ENCODE measurements at places on chromosomes 11 and 22.

GRCh38 chr22:27748751-27749191 lies 52.8 kb downstream of the MN1 start:
- no peaks in the 10 kb centered on the region for H3K36me3 ChIP-seq
- no peak overlapping the region for H3K27ac ChIP-seq
- H3K4me3 ChIP-seq = no peak overlapping the region
- no peaks in the 10 kb centered on the region for H3K4me1 ChIP-seq

GRCh38 chr11:62560566-62561103 lies 13.1 kb downstream of the EEF1G start:
- H3K4me3 ChIP-seq = no peak overlapping the region
- H3K27me3 ChIP-seq = no peaks in the 10 kb centered on the region
- DNase-seq = peak; percentile 89
- H3K4me1 ChIP-seq = peaks cover 55% of the 10 kb centered on the region

DNA sequence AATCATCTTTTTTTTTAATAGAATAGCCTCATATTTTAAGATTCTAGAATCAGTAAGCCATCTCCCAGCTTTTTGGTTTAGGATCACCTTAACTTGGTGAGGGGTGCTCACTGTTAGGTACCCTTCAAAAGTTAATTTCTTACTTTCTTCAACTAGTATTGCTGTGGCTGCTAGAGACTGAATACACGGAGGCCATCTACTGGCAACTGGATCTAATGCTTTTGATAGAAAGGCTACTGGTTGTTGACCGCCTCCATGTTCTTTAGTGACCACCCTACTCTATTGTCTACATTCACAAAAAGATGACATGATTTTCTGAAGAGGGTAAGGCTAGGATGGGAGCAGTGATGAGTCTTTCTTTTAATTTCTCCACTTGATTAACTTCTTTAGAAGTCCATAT lies 16.7 kb upstream of the ALDH3B2 start:
- DNase-seq = no peak
- H3K27me3 ChIP-seq = no peaks in the 10 kb centered on the region
- H3K4me1 ChIP-seq = no peaks in the 10 kb centered on the region

DNA sequence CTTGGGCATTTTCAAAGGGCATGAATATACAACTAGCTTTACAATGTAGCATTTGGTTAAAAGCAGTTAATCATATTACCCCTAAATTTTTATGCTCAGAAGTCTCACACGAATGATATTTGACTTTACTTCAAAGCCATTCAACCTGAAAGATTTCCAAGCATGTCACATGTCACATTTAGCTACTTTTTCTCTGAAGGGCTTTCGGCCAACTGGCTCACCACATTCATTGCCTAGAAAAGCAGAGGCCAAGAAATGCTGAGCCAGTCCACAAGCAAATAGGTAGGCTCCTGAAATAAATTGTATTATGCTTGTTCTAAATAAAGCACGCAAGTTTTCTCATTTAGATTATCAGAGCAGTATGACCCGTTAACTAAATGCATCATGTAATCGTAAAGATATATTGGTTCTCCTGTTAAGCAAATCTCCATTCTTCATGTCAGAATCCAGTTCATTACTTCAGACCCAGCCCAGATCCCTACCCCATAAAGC lies 30.6 kb downstream of the PAX6 start:
- no peaks in the 10 kb centered on the region for H3K27me3 ChIP-seq
- no peak overlapping the region for H3K4me3 ChIP-seq
- no peaks in the 10 kb centered on the region for H3K36me3 ChIP-seq
- no peak for DNase-seq
- H3K4me1 ChIP-seq = no peaks in the 10 kb centered on the region

- H3K36me3 ChIP-seq = no peaks in the 10 kb centered on the region
- H3K4me1 ChIP-seq = no peaks in the 10 kb centered on the region
- no peak for DNase-seq
- no peak overlapping the region for H3K27ac ChIP-seq
- H3K4me3 ChIP-seq = no peak overlapping the region
Observed at GRCh38 chr22:39731481-39731880, 160.9 kb downstream of the CACNA1I start.

DNA sequence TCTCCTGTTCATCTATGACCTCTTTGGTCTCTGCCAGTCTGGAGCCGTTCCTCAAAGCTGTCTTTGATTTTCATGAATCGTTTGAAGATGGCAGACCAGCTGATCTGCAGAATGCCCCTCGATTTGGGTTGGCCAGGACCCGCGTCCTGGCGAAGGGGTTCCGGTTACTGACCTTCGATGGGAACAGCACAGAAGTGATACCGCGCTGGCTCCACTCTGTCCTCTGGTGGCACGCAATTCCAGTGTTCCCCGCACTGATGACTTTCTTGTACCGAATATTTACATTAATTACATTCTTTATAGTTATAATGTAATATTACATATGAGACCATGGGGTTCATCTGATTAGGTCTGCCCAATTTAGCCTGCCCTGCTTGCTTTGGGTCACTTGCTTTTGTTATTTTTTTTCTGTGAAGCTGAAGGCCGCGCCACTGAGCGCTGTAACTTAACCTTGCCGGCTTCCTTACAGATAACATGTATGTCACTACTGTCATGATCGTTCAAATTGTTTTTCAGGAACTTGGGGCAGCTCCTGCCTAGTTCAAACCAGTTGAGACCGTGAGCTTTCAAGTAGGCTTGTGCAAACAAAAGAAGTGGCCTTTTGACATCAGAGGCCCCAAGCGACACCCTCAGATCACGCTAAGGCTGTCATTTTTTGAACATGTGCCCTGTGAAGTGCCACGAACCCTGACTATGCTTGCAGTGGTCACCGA lies 4.1 kb upstream of the USP18 start:
- no peaks in the 10 kb centered on the region for H3K36me3 ChIP-seq
- no peak for DNase-seq
- peaks cover 7% of the 10 kb centered on the region for H3K4me1 ChIP-seq

DNA sequence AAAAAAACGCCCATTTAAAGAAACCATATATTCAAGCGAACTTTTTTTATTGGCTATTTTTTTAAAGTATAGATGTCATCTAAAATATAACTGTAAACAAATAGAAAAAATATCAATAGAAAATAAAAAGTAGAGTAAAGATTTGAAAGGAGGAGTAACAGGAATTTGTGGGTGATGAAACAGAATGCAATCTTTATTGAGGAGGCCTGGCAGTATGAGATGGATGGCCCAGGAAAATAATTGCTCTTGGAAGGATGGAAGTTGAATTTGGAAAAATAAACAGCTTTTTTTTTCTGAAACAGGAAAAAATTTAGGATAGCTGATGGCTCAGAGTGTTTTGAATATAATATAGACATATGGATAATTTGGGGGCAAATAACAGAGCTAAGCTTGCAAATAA lies 219.0 kb downstream of the CASP12 start:
- H3K27ac ChIP-seq = no peak overlapping the region
- H3K27me3 ChIP-seq = no peaks in the 10 kb centered on the region
- H3K4me1 ChIP-seq = no peaks in the 10 kb centered on the region
- H3K36me3 ChIP-seq = no peaks in the 10 kb centered on the region
- no peak overlapping the region for H3K4me3 ChIP-seq

DNA sequence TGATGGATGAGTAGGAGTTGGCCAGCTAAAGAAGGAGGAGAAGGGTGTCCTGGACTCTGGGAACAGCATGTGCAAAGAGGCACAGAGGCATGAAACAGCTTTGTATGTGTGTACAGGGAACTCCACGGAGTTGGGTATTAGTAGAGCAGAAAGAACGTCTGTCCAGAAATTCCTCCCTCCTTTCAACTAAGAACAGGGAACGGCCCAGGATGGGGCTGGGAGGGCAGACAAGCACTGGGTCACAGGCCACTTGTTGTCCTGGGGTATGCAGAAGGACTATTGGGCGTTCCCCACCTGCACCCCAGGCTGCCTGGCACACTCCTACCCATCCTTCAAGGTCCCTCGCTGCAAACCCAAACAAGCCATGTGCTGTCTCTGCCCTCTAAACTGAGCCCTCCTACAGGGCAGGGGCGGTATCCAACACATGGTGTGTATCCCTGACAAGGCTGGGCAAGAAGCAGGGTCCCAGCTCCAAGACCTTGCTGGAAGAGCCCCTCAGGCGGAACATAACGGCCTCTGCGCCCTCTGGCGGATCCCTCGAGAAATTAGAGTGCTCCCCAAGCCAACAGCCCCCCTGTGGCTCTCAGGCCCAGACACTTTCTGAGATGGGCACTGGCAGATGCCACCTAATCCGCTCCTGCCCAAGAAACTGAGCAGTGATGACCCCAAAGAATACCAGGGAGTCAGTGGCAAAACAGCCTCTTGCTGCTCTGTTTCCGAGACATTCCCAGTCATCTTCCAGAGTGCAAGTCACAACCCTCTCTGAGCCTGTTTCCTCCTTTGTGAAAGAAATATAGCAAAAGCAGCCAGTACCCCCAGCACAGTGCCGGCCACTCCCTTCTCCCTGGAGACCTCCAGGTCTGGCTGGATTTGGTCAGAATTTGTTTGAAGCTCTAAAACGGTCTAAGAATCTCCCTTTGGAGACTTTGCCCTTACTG lies 1.6 kb upstream of the ELFN2 start:
- peaks cover 28% of the 10 kb centered on the region for H3K27me3 ChIP-seq
- H3K27ac ChIP-seq = no peak overlapping the region
- no peak overlapping the region for H3K4me3 ChIP-seq
- H3K4me1 ChIP-seq = peaks cover 16% of the 10 kb centered on the region

GRCh38 chr11:85132851-85133585 lies 494.1 kb downstream of the DLG2 start:
- H3K4me1 ChIP-seq = no peaks in the 10 kb centered on the region
- H3K27me3 ChIP-seq = no peaks in the 10 kb centered on the region
- no peak for DNase-seq
- H3K36me3 ChIP-seq = no peaks in the 10 kb centered on the region

DNA sequence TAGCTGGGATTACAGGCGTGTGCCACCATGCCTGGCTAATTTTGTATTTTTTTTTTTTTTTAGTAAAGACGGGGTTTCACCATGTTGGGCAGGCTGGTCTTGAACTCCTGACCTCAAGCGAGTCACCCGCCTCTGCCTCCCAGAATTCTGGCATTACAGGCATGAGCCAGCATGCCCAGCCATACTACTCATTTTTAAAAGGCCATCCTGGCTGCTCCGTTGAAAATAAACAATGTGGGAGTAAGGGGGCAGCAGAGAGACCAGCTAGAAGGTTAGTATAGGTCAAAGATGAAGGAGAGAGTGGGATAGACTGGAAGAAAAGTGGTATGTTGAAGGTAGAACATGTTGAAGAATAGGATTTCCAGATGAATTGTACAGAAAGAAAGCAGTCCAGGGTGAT lies 17.6 kb upstream of the LIN7C start:
- H3K27ac ChIP-seq = no peak overlapping the region
- no peak for DNase-seq
- no peaks in the 10 kb centered on the region for H3K27me3 ChIP-seq
- no peak overlapping the region for H3K4me3 ChIP-seq

DNA sequence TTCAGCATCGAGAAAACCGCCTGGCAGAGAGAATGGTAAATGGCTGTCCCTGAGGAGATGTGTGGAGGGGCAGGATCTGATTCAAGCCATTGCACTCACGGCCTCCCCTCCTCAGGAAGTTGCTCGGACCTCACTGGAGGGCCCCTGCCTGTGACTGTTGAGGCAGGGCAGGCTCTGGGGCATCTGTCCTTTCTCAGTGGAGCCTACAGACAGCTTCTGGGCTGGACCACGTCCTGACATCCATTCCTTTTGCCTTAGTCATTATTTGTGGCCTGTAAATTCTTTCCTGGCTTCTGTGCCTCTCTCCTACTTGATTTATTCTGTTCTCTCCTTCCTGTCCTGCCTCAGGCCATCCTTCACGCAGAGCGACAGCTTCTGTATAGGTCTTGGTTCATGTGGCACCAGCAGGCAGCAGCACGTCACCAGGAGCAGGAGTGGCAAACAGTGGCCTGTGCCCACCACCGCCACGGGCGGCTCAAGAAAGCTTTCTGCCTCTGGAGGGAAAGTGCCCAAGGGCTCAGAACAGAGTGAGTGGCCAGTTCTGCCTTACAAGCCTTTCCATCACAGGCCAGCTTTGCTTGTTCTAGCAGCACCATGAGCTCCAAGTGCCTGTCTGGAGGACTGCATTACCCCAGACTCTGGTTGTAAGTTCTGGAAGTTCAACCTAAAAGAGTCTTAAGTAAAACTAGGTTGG lies 59.6 kb downstream of the PISD start:
- DNase-seq = no peak
- no peaks in the 10 kb centered on the region for H3K4me1 ChIP-seq
- no peak overlapping the region for H3K4me3 ChIP-seq

GRCh38 chr22:31102441-31103081 lies 4.8 kb downstream of the SELENOM start:
- H3K27ac ChIP-seq = no peak overlapping the region
- no peak overlapping the region for H3K4me3 ChIP-seq
- DNase-seq = no peak
- H3K4me1 ChIP-seq = peaks cover 14% of the 10 kb centered on the region
- H3K36me3 ChIP-seq = no peaks in the 10 kb centered on the region

- no peak for DNase-seq
- no peak overlapping the region for H3K27ac ChIP-seq
Observed at GRCh38 chr11:16921019-16921418, 93.2 kb downstream of the PLEKHA7 start.

GRCh38 chr11:28836285-28837081 lies 728.3 kb downstream of the METTL15 start:
- no peak for DNase-seq
- H3K27ac ChIP-seq = no peak overlapping the region
- H3K27me3 ChIP-seq = no peaks in the 10 kb centered on the region
- H3K4me1 ChIP-seq = no peaks in the 10 kb centered on the region
- H3K4me3 ChIP-seq = no peak overlapping the region

GRCh38 chr11:132284048-132284447 lies 913.6 kb downstream of the NTM start:
- no peaks in the 10 kb centered on the region for H3K36me3 ChIP-seq
- DNase-seq = no peak
- H3K4me3 ChIP-seq = no peak overlapping the region
- no peak overlapping the region for H3K27ac ChIP-seq
- no peaks in the 10 kb centered on the region for H3K27me3 ChIP-seq
- no peaks in the 10 kb centered on the region for H3K4me1 ChIP-seq

DNA sequence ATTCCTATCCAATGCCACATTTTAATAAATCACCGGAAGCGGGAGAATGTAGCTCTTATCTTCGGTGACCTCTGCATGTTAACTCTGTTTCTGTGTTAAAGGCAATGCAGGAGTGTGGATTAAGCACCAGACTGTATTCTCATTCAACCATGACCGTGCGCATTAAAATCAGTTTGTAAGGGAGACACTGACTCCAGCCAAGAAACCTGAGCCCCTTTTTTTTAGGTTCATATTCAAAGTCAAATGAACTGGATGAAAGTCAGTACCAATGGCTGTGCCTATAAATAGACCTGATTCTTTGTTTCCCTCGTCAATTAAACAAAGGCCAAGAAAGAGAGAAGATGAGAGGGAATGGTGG lies 32.2 kb downstream of the C11orf91 start:
- H3K4me3 ChIP-seq = no peak overlapping the region
- no peaks in the 10 kb centered on the region for H3K4me1 ChIP-seq
- H3K27me3 ChIP-seq = no peaks in the 10 kb centered on the region
